GM12891 (cell line): ENCODE measurements at places on chromosomes 11 and 22.

GRCh38 chr11:6365659-6366058 lies 24.6 kb upstream of the SMPD1 start:
- DNase-seq: no peak

- no peak for DNase-seq
These were observed 24.3 kb downstream of the SUSD2 start for GRCh38 chr22:24205438-24206195.

- no peak for DNase-seq
These were observed 450.0 kb downstream of the MIAT start for GRCh38 chr22:27107386-27107785.

DNA sequence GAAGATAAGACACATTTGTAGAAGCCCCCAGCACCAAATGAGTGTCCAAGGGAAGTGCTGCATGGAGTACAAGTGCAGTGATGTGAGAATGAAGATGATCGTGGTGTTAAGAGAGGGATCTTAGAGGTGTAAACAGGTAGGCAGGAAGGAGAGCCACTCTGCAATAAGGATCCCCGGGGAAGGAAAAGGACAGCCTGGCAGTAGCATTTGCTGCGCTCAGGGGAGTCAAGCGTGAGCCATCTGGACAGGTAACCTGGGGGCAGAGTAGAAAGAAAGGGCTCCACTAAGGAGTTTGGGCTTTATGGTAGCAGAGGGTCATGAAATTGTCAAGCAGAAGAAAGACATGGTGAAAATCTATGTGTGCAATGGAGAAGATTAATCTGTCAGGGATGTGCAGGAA lies 587.2 kb downstream of the BUD13 start:
- DNase-seq: no peak

DNA sequence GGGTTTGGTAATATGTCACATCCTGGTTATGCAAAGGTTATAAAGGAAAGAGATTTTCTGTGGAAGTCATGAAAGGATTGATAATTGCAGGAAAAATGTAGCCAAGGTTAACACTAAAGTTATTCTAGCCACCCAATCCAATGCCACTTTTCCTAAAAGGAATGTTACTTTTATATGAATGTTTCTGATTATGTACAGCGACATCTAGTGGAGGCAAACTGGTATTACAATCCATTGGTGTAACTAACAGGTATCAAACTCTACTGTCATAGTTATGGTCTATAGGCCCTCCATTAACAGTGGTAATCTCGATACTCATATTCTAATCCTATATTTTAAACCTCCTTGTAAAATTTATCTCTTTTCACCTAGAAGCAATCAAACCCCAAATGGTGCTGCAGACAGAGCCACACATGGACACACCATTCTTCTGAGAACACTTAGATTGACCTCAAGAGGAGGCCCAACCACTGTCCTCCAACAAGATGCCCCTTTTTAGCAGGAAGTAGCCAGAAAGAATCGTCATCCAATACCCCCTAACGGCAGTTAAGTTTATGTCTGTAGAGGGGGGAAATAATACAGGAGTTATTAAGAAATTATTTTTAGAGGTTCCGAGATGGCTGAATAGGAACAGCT lies 74.9 kb upstream of the RAG2 start:
- no peak for DNase-seq

DNA sequence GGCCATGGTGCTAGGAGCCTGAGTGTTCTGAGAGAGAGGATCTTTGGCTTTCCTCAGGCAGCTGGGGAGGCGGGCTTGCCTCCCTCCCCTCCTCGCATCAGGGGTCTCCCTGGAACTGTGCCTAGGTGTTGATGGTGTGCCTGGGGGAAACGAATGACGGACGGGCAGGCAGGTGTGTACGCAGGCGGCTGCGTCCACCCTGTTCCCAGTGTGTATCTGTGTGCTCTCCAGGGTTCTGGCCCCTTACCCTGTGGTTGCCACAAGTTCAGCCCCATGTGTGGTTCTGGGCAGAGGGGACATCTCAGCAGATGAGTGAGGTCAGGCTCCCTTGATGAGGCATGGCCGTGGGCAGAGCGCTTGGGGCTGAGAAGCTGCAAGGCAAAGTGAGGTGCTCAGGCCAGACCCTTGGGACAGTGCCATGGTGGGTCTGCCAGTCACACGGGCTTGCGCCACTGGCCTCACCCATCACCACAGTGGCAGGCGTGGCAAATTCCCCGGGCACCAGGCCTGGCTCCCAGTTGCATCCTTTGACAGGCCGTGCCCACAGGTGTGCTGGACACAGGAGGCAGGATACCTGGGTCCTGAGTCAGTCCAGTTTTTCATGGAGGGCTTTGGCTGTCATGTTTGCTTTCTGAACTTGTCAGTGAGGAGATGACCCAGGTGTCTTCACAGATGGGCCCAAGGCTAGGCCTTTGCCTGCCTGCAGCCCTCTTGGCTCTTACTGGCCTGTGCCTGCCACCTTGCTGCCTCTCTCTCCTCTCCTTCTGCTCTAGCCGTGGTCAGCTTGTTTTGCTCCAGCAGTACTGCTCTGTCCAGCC lies 27.3 kb downstream of the GNAZ start:
- no peak for DNase-seq
